ENCODE measurements at places on chromosomes 6 and 20. TPM values are rescaled to one million over a fixed set of nuclear protein-coding genes. Genes with fewer than 3 reads are reported as not detected.

The IBTK gene
- 73.2 TPM for total RNA-seq

The EIF2S2 gene
- total RNA-seq, result 82.0 TPM

The MRPS10 gene
- 67.6 TPM for total RNA-seq

The GABRR1 gene
- total RNA-seq, result not detected

The PRDM1 gene
- total RNA-seq, result 2.6 TPM

DNA sequence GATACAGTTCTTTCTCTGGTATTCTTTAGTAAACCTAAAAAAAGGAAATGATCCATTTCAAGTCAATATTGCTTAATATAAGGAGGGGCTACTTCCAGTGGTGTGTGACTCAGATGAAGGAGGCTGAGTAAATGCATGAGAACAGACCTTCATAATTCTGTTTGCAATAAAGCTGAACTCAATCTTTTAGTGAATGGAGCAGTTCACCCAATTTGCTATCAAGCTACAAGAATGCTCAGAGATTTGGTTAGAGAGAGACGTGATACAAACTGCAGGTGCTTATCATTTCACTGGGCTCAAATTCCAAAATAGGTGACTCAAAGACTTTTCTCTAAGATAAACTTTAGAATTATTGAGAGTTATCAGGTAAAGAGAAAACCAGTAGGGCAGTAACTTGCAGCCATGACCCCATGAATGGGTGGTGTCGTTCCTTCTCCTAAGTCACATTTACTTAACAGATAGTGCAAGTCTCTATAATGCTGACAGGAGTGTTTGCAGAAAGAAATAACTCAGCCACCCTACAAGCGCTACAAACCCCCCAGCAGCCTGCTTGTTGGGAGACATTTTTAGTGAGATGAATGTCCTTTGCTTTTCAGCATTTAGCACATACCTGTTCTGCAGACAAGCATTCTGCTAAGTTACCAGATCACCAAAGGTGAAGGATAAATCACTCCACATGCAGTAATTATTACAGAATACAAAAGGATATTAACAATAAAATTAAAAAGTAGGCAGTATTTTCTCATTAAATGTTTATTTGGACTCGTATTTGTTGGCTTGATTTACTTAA is 16.4 kb upstream of the BLOC1S5 start:
- H3K36me3 ChIP-seq, result peaks cover 14% of the 10 kb centered on the region
- H3K4me1 ChIP-seq, result peaks cover 40% of the 10 kb centered on the region
- H3K27me3 ChIP-seq, result no peaks in the 10 kb centered on the region
- no peak for DNase-seq

DNA sequence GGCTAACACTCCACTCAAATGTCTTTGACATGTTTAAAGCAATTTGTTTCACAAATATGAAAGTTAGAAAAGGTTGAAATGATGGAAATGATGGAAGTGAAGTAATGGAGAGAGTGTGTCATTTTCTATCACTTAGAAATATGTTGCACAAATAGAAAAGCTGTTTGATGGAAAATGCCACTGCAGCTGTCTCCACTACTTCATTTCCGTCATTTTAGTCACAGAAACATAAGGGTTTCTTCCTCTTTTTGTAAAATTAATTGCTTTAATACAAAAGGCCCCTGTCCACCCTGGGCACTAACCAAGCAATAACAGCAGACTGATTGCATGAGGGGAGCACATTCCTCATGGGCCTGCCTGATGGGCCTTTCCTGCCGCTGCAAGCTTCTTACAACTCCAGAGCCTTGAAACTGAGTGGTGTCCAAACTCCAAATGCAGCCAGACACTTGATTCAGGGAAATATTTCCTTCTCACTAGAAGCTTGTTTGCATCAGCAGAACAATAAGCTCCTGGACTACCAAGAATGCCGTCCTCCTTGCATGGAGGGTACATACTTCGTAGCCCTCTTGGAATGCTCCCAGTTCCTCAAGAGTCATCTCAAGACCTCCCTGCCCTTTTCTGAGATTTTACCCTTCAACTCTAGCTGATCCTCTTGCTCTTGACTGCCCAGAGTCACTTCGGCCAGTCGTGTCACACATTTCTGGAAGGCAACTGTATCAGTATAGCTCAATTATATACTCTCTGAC is 36.1 kb downstream of the F13A1 start:
- no peaks in the 10 kb centered on the region for H3K4me1 ChIP-seq
- no peaks in the 10 kb centered on the region for H3K36me3 ChIP-seq
- no peak overlapping the region for H3K4me3 ChIP-seq
- no peaks in the 10 kb centered on the region for H3K27me3 ChIP-seq
- H3K27ac ChIP-seq, result no peak overlapping the region

DNA sequence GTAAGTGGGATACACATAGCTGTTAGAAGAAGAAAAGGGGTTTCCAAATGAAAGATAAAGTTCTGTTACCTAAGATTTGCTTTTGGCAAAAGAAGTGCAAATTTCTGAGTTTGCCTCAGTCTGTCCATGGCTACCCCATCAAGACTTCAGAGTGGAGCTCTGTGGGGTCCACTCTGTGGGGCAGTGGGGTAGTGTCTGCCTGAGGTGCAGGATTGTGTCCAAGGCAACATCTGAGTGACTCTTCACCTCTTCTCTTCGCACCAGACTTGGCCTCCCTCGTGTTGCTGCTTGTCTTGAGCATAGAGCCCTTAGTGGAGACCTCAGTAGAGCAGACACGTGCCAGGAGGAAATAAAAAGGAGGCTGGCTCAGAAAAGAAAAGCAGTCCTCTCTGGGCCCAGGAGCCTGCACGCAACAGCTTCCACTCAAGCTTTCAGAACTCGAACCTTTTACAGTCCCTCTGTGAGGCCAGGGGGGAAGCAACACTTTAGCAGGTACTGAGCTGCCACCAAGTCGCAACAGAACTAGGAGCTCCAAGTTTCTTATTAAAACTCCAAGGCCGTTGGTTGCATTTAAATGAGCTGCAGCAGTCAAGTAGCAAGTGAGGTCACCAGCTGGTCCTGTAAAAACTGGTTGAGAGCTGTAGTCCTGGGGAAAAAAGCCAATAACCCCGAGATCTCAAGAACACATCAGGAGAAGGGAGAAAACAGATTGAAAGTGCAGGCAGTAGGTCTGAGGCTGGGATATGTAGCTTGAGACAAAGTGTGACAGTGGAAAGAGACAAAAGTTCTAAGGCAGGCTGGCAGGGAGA is 413.5 kb downstream of the CDC5L start:
- H3K27ac ChIP-seq, result no peak overlapping the region
- H3K27me3 ChIP-seq, result peaks cover 16% of the 10 kb centered on the region
- DNase-seq, result no peak
- H3K4me1 ChIP-seq, result no peaks in the 10 kb centered on the region
- no peaks in the 10 kb centered on the region for H3K36me3 ChIP-seq

DNA sequence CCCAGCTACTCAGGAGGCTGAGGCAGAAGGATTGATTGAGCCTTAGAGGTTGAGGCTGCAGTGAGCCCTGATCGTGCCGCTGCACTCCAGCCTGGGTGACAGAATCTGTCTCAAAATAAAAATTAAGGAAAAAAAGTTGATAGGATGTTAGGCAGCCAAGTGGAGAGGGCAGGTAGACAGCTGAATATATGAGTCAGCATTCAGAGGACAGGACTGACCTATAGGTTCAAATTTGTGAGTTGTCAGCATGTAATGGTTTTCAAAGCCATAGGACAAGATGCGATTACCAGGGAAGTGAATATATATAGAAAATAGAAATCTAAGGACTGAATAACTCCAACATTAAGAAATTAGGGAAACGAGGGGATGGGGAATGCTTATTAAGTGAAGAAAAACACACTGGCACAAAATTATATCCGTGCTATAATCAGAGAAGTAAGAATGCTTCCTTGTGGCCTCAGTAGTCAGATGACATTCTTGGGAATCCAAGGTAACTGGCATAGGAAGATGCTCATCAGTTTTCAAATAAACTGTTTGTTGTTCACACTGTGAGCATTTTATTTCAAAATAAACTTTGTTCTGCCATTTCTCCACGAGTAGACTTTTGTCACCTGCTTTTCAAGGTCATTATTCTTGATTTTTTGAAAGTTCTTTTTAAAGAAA is 64.0 kb upstream of the VSTM2L start:
- H3K4me3 ChIP-seq, result no peak overlapping the region
- H3K36me3 ChIP-seq, result no peaks in the 10 kb centered on the region
- H3K27me3 ChIP-seq, result no peaks in the 10 kb centered on the region
- H3K27ac ChIP-seq, result no peak overlapping the region
- H3K4me1 ChIP-seq, result no peaks in the 10 kb centered on the region

- no peaks in the 10 kb centered on the region for H3K36me3 ChIP-seq
- DNase-seq, result no peak
- H3K27ac ChIP-seq, result no peak overlapping the region
- no peaks in the 10 kb centered on the region for H3K4me1 ChIP-seq
- H3K4me3 ChIP-seq, result no peak overlapping the region
- H3K27me3 ChIP-seq, result no peaks in the 10 kb centered on the region
Observed at GRCh38 chr20:9206486-9206885, 137.6 kb downstream of the PLCB4 start.

DNA sequence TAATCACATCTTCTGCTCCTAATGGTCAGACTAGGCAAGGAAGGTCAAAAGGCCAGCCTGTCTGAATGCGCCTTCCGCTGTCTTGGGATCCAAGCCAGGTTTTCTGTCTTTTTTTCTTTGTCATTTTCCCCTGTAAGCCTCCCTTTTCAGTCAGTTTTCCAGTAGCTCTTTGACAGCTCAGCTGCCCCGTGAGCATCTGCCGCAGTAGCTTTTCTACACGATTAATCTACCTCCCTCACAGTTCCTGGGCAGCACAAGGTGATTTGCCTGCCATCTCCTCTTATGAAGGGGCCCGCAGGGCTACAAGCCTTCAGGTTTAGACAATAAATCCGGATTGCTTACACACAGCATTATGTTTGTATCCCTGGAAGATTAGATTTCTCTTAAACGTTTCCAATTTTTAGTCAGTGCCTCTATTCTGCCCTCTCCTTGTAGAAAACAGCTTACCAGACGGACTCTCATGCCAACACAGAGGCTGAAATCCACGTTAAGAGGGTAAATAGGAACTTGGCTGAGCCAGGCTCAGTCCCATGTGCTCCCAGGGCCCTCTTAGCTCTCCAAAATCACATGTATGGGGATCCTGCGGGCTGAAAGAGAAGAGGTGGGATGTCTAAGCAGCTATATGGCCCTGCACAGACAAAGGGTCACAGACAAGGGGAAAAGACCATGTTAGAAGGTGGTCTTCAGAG is 77.2 kb downstream of the LY86 start:
- H3K4me1 ChIP-seq, result no peaks in the 10 kb centered on the region
- no peak overlapping the region for H3K27ac ChIP-seq
- no peak overlapping the region for H3K4me3 ChIP-seq
- no peak for DNase-seq
- peaks cover 23% of the 10 kb centered on the region for H3K27me3 ChIP-seq

DNA sequence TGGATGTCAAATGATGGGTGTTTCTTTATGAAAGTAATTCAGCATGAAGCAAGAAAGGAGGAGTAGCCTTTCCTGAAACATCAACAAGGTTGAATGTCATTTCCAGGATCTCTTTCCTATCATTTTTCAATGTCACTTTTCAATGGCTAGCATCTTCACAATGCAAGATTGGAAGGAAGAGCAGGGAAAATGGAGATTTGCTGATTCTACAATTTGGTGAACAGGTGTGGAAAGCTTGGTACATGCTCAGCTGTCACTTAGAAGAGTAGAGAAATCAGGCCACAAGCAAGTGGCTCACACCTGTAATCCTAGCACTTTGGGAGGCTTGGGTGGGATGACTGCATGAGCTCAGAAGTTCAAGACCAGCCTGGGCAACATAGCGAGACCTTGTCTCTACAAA is 112.7 kb upstream of the FERMT1 start:
- no peak overlapping the region for H3K4me3 ChIP-seq
- H3K27ac ChIP-seq, result no peak overlapping the region
- H3K4me1 ChIP-seq, result no peaks in the 10 kb centered on the region
- no peak for DNase-seq
- H3K27me3 ChIP-seq, result no peaks in the 10 kb centered on the region
- no peaks in the 10 kb centered on the region for H3K36me3 ChIP-seq

DNA sequence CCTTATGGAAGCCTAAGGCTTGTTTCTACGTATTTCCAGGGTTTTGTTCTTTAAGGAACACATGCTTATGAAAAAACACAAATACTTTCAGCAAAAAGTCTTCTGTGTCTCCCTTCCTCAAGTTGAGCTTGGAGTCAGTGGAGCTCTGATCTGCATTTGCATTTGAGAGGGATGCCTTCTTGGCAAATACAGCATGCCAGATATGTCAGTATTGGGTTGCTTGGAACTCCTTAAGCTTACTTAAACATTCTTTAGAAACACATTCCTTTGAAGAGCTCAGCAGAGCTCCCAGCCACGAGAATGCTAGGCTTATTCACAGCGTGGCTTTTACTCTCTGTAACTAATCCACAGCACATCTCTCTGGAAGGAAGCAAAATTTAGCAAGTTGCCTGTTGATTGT is 68.3 kb downstream of the ANKRD6 start:
- no peaks in the 10 kb centered on the region for H3K4me1 ChIP-seq
- no peak overlapping the region for H3K27ac ChIP-seq
- no peak for DNase-seq
- no peak overlapping the region for H3K4me3 ChIP-seq
